ENCODE measurements at places on chromosomes 11 and 22.

DNA sequence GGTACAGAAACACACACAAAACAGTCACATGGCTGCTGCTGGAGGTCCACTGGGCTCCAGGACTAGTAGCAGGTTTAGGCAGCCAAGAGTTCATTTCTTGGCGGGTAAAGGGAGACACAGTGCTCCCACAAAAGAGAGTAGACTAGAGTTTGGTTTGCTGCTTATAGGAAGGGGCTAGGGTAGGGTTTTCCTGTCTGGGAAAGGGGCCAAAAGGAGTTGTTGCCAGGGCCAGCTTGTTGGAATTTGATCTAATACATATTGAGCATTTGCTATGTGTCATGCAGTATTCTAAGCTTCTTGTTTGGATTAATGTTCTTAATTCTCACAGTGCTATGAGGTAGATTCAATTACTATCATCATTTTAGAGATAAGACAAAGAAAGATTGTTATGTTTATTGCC, 195.1 kb upstream of the PLET1 start:
- DNase-seq: no peak

DNA sequence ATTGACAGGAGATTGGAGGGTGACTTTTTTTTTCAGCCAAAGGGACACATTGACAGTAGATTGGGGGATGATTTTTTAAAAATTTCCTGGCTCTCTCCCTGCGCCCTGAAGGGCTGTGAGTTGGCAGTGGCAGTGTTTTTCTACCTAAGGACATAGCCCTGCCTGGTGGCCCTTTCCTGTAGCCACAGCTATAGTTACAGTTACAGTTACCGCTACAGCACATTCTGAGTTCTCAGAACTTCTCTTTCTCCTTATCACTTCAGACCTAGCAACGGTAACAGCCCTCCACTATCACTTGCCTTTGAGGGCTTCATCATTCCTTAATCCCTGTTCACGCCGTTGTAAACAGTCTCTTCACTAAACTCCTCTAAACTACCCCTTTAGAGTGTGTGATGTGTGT, 684 bp downstream of the MRGPRX2 start:
- no peak for DNase-seq

- no peak for DNase-seq
Observed at GRCh38 chr11:2127482-2128129, 11.6 kb downstream of the IGF2 start.

DNA sequence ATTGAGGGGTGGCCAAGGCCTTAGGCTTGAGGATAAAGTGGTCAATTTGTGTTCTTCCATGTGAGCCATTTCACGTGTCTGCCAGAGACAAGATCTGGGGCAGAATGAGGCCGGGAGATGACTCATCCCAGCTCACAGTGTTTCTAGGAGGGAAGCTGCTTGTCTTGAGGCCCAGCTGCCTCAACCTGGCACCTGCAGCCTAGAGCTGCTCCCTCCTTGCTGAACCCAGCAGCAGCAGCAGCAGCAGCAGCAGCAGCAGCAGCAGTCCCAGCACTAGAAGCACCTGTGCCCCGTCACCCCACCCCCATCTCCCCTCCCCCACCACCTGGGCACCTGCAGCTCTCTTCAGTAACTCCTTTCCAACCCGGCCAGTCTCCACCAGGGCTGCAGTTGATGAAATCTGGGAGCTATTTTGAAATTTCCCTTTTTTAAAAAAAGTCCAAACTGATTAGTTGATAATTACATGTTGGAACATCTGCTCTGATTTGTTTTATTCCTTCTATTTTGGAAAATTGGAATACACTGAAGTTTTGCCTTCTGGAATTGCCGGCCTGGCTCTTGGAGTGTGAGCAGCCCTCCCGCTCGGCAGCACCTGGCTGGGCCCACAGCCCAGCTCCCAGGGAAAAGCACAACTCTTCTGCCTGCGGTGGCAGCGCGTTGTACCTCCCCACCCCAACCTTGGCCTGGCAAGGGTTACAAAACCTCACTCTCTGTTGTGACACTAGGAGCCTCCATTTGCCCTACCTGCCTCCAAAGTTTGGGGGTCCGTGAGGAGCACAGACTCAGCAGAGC, 143.5 kb downstream of the NXPE2 start:
- no peak for DNase-seq

DNA sequence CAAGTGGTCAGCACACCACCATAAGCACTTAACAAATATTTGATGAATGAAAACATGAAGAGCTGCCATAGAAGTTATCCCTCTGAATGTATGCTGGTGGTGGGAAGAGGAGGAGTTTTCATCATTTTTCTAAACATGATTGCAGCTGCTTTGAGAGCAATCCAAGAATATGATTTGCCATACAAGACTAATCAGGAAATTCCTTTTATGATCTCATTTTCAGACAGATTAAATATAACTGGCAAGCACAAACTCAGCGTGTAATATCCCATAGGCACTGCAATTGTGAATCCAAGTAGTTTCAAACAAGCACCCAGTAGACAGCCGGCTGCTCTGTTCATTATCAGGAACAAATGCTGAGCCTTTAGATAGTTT, 505.7 kb upstream of the LUZP2 start:
- no peak for DNase-seq

GRCh38 chr11:11349106-11349825, 3.8 kb downstream of the CSNK2A3 start:
- DNase-seq: no peak

GRCh38 chr11:72630104-72630852, 43.9 kb downstream of the PDE2A start:
- no peak for DNase-seq

DNA sequence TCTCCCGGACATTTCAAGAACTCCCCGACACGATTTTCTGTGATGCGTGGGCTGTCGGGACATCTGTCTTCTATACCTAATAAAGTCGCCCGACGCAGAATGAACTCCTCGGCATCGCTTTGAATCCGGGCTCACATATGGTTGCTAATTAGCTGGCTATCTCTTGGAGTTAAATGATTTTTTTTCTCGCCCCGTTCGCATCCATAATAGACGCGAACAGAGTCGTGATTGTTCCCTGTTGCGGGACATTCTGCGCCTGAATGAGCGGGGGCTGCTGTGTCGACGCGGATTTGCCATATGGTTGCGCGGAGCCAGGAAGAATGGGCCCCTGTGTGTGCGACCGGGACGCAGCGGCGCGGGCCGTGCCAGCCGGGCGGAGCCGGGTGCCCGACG, 16.4 kb downstream of the CDKN1C start:
- DNase-seq: no peak

DNA sequence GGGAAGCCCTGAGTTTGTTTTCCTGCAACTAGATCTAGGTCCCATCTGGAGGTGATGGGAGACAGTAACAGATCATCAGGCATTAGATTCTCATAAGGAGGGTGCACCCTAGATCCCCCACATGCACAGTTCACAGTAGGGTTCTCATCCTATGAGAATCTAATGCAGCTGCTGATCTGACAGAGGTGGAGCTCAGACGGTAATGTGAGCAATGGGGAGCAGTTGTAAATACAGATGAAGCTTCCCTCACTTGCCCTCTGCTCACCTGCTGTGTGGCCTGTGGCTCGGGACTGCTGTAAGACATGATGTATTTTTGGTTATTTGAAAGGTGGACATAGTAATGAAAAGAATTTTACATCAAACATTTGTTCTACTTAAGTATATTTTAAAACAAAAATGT, 20.5 kb downstream of the FDX1 start:
- no peak for DNase-seq

DNA sequence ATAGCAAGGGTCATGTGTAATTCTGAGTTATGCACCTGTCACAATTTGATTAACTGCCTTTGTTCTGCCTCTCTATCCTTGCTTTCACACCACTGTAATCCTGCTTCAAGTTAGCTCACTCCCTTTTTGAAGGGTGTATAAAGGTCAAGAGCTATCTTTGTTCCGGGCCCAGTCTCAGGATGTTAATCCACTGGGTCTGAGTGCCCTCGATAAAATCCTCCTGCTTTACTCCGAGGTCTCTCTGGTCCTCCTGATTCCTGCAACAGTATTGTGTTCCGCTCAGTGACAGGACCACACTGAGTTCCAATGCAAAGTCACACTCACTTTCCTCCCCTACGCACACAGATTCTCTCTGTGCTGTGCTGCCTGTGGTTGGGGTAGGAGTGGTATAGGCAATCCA, 186.5 kb downstream of the DYNC2H1 start:
- DNase-seq: no peak

GRCh38 chr11:78281511-78281910, 92.8 kb downstream of the USP35 start:
- DNase-seq: no peak

GRCh38 chr11:115199481-115200069, 304.6 kb downstream of the CADM1 start:
- no peak for DNase-seq

DNA sequence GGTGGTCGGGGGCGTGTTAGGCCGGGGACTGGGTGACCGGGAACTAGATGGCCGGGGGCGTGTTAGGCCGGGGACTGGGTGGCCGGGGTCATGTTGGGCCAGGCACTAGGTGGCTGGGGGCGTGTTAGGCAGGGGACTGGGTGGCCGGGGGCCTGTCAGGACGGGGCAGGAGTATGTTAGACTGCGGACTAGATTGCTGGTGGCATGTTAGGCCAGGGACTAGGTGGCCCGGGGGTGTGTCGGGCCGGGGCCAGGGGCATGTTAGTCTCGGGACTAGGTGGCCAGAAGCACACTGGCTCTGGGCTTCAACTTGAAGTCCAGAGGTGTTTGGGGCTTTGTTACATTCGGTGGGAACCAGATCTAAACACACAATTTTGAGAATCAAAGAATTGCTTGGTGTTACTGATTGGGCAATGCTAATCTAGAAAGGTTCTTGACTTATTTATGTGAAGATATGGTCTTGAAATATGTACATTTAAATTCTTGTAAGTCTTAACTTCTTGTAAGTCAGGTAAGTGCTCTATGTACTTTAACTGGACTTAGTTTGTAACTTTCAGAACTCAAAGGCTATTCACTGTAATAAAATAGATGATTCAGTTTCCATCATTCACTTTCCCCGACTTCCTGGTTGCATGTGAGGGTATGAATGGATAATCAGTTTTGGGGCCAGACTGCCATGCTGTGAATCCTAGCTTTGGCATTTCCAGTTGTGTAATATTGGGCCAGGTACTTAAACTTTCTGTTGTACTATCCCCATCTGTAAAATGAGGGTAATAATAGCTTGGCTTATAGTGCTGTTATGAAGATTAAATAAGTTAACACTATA, 1.1 kb downstream of the EXT2 start:
- DNase-seq: no peak

- DNase-seq: no peak
Observed at GRCh38 chr11:73380331-73380730, 4.1 kb downstream of the RELT start.

- no peak for DNase-seq
Observed at GRCh38 chr11:134036492-134037045, 32.3 kb upstream of the JAM3 start.
